ENCODE measurements at places on chromosomes 7 and 10. TPM values are rescaled to one million over a fixed set of nuclear protein-coding genes. Genes with fewer than 3 reads are reported as not detected.

Gene VWDE
- total RNA-seq = 0.27 TPM

Gene FZD8
- not detected for total RNA-seq

Gene FAM131B
- total RNA-seq = 0.07 TPM

Gene ABCB4
- 10.8 TPM for total RNA-seq

Gene SYT15B
- 0.04 TPM for total RNA-seq

Gene DNAJC9
- total RNA-seq = 60.3 TPM

Gene IQCE
- 2.5 TPM for total RNA-seq

Gene NXPH1
- total RNA-seq = not detected

Gene AGBL3
- total RNA-seq = 7.2 TPM

Gene PDZD7
- 0.60 TPM for total RNA-seq

Gene CPA4
- 0.17 TPM for total RNA-seq

Gene KIN
- 23.2 TPM for total RNA-seq

Gene OR13A1
- not detected for total RNA-seq

Gene PRSS37
- not detected for total RNA-seq

Gene HIF1AN
- total RNA-seq = 10.7 TPM

Gene PTPRE
- total RNA-seq = not detected

Gene ITPRID1
- not detected for total RNA-seq

Gene CPA5
- total RNA-seq = not detected

Gene MET
- 23.3 TPM for total RNA-seq

Gene CLEC2L
- 0.20 TPM for total RNA-seq

Gene NKX1-2
- not detected for total RNA-seq

Gene SMO
- 32.3 TPM for total RNA-seq

Gene CALML3
- not detected for total RNA-seq

Gene ZSCAN21
- 11.8 TPM for total RNA-seq

Gene UCN3
- not detected for total RNA-seq

Gene ITPRIP
- total RNA-seq = 1.00 TPM

Gene TCAF2
- total RNA-seq = not detected

Gene CHAT
- not detected for total RNA-seq

Gene ZNF727
- total RNA-seq = not detected

Gene BRAT1
- 16.7 TPM for total RNA-seq

Gene RPP30
- total RNA-seq = 65.0 TPM

Gene IFIT2
- 0.15 TPM for total RNA-seq

Gene MYH16
- 0.15 TPM for total RNA-seq

Gene WNT16
- not detected for total RNA-seq

Gene DNAH11
- not detected for total RNA-seq

Gene LIPM
- not detected for total RNA-seq

Gene VSTM4
- not detected for total RNA-seq

Gene ZC3HAV1L
- 11.5 TPM for total RNA-seq

Gene TRIM73
- total RNA-seq = 4.5 TPM

Gene MKI67
- 22.9 TPM for total RNA-seq

Gene LLCFC1
- not detected for total RNA-seq
